ENCODE measurements at places on chromosomes 4 and X.

GRCh38 chr4:80221161-80221560, 23.9 kb downstream of the PRDM8 start:
- no peak for DNase-seq

- no peak for DNase-seq
These were observed 502.3 kb upstream of the DIAPH2 start for GRCh38 chrX:96182366-96182765.

GRCh38 chr4:15765391-15765790, 12.7 kb upstream of the CD38 start:
- no peak for DNase-seq

DNA sequence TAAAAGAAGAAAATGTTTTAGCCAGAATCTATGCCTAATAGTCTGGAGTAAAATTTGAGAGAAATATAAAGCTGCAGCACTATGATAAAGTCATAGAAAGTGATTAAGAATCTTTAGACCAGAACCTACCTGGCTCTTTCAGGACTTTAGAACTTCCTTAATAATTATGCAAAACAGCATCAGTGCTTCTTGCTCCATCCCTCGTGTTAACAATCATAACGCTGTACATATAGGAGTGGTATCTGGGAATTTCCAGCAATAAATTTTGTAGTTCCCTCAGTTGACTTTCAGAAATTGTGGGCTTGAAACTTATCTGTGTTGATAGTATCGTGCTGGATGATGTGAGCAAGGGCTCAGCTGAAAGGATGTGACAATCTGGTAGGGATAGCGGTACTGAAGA, 102.1 kb upstream of the RASGEF1B start:
- DNase-seq = no peak

DNA sequence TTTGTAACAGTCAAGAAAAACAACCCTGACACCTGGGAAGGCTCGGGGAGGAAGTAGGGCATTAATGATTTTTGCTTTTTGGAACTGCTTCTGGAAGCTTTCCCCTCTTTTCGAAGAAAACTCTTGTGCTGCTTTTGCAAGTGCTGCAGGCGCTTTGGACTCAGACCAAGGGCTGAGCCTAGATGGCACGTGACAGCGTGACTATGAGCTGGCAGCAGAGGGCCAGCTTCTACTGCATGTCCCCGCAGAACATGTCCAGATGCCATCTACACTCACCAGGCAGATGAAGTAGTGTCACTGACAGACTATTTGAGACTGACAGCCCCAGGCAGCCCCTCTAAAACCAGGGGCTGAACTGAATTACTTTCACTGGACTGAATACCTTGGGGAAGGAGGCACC, 6.2 kb downstream of the NR0B1 start:
- no peak for DNase-seq

DNA sequence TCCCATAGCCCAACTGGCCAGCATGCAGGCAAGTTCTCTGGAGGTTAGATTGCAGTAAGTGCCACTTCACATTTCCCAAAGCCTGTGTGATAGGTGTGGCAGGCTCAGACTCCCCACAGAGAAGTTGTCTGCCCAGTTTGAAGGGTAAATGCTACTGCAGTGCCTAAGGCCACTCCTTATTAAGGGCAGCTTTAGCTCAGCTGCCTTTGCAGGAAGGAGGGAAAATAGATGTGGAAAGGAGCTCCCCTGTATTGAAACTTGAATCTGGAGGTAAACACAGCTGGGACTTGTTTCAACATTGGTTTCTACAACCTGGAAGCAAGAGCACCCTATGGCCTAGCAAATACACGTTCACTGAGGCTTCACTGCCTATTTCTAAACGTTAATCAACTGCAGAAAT, 22.4 kb downstream of the NEXMIF start:
- DNase-seq = no peak

DNA sequence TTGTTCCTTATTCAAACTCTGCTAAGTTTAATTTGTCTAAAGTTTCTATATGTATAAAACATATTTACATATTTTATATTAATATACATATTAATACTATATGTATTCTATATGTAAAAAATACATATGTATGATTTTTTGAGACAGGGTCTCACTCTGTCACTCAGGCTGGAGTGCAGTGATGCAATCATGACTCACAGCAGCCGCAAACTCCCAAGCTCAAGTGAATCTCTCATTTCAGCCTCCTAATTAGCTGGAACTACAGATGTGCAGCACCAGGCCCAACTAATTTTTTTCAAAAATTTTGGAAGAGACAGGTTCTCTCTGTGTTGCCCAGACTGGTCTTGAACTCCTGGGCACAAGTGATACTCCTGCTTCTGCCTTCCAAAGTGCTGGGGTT, 684.9 kb downstream of the TRAM1L1 start:
- no peak for DNase-seq

GRCh38 chr4:20960291-20960690, 260.0 kb downstream of the PACRGL start:
- DNase-seq = no peak

DNA sequence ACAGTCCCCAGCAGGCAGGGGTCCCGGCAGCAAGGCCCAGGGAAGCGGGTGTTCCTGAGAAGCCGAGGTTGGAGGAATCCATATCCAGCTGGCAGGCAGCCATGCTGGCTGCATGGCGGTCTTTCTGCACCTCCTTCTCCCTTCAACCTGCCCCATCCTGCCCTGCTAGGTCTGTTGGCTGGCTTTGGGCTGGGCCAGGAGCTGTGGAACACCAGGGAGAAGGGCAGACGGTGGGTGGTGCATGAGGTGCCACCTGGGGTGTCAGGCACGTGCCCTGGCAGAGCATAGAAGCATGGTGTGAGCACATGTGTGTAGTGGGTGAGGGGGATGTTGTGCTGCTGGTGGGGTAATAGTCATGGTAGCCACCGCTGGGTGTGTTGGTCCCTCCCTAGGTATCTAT, 150.1 kb downstream of the PJA1 start:
- DNase-seq = no peak

- no peak for DNase-seq
These were observed 1.0 kb downstream of the GAB3 start for GRCh38 chrX:154749856-154750255.

DNA sequence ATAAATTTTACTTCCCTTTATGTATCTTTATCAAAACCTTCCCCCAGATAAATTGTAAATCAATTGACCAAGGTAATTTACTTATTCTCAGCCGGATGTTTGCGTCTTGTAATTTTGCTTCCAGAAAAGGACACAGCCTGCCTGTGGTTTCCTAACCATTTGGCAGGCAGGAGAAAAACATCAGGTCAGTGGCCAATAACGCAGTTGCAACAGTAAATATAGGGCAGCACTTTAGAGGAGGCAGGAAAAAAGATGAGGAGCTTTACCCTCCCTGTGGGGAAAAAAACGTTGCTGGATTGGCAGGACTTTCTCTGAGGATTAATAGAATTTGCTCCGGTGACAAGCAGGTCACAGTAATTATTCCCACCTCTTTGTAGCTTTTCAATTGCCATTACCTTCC, 2618.1 kb downstream of the ARAP2 start:
- DNase-seq = no peak

DNA sequence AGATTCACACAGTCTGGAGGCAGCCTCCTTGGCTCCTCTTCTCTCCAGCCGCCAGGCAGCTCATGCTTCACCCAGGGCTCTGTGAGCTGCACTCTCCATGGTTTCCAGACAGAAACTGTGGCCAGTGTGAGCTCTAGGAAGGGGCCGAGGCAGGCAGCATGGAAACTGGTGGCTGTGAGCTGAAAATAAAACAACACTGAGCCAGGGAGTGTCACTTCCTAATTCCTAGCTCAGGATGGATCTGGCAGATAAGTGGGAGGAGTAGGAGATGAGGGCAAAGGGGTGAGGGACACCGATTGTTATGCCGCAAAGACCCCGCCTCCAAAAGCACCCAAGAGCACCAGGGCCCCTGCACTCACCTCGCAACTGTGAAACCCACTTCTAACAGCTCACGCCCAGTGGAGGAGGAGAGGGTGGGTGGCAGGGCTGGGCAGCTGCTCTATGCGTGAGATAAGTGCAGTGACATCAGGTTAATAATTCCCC, 69.8 kb downstream of the FHDC1 start:
- DNase-seq = no peak
